ENCODE measurements at places on chromosomes 2 and 18.

GRCh38 chr2:32792416-32792815 is 154.3 kb upstream of the LTBP1 start:
- DNase-seq, result no peak
- no peak overlapping the region for H3K4me3 ChIP-seq
- no peak overlapping the region for H3K27ac ChIP-seq
- no peaks in the 10 kb centered on the region for H3K4me1 ChIP-seq

DNA sequence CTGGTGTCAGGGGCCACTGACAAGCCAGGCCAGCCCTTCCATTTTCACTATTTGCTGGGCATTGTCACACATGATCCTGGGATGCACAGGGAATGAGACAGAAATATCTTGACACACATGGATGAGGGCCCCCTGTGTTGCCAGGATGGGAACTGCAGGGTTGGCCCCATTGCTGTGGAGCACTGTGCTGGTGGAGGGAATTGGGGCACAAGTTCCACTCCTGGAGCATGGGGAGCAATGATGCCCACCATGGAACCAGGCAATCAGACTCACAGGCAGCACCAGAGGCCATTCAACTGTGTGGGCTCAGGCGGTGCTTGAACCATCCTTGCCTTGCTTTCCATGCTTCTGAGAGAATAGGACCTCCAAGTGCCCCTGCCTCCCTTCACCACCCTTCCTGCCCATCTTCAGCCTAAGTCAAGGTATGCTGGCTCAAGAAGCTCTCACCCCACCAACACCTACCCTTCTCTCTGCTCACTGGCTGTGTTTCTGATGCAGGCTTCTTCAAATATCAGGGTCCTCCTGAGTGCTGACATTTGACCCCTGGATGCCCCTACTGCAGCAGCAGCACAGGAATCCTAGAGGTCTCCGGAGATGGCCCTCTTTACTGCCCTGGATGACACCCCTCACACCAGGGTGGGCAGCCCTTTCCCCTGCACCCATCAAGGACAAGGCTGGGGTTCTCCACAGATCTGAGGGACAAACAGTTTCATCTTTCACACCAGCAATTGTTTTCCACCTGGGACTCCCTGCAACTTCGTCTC is 11.0 kb downstream of the ADRA2B start:
- no peak overlapping the region for H3K27ac ChIP-seq
- H3K27me3 ChIP-seq, result peaks cover 17% of the 10 kb centered on the region
- no peaks in the 10 kb centered on the region for H3K36me3 ChIP-seq
- H3K4me1 ChIP-seq, result no peaks in the 10 kb centered on the region

DNA sequence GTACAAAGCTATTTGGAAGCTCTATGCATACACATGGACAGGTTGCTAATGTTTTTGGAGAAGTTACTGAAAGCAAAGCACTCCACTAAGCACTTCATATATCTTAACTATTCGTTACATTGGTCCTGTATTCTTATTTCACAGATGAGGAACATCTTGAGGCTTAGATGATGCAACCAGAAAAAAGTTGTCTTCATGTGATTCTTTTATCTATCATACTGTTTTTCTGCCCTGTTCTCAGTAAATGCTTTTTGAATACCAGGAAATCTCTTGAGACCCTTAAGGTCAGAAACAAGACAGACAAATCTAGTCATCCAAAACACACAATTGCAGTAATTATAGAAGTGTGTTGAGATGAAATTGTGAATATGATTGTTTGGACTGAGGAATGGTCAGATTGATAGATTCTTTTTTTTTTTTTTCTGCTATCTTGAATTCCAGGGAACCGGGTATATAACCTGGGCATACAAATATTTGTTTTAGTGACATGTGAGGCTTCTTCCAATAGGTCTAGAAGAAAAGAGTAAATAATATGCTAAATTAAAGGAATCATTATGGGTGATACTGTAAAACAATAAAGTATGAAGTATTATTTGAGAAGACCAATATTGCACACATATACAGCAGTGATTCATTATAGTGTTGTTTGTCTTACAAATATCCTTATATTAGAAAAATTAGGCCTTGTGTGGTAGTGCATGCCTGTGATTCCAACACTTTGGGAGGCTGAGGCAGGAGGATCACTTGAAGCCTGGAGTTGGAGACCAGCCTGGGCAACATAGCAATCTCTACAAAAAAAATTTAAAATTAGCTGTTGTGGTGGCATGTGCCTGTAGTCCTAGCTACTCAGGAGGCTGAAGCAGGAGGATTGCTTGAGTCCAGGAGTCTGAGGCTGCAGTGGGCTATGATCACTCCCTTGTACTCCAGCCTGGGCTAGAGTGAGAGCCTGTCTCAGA is 33.7 kb downstream of the EHBP1 start:
- no peak for DNase-seq
- no peaks in the 10 kb centered on the region for H3K36me3 ChIP-seq
- no peak overlapping the region for H3K27ac ChIP-seq
- H3K27me3 ChIP-seq, result no peaks in the 10 kb centered on the region
- H3K4me3 ChIP-seq, result no peak overlapping the region

GRCh38 chr18:4524096-4524495 is 69.0 kb upstream of the DLGAP1 start:
- H3K27me3 ChIP-seq, result no peaks in the 10 kb centered on the region
- no peak overlapping the region for H3K27ac ChIP-seq
- no peak overlapping the region for H3K4me3 ChIP-seq
- no peaks in the 10 kb centered on the region for H3K4me1 ChIP-seq
- DNase-seq, result no peak

DNA sequence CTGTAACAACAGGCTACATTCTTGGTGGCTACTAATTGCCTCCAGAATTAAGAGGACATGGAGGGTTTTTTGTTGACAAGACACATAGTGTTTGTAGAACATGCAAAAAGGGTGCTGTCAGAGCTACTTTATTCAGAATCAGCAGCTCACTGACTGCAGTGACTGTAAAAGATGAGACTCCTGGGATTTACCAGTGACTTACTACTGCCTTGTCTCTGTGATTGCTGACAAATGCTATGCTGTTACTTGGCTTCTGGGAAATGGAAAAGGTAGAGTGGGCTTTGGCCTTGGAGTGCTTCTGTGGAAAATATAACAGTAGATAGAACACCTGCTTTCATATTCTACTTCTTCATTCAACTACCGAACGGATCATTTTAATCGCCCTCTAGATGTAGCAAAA is 47.8 kb downstream of the GREB1L start:
- DNase-seq, result no peak
- no peaks in the 10 kb centered on the region for H3K4me1 ChIP-seq
- H3K36me3 ChIP-seq, result no peaks in the 10 kb centered on the region
- H3K27ac ChIP-seq, result no peak overlapping the region
- no peaks in the 10 kb centered on the region for H3K27me3 ChIP-seq

DNA sequence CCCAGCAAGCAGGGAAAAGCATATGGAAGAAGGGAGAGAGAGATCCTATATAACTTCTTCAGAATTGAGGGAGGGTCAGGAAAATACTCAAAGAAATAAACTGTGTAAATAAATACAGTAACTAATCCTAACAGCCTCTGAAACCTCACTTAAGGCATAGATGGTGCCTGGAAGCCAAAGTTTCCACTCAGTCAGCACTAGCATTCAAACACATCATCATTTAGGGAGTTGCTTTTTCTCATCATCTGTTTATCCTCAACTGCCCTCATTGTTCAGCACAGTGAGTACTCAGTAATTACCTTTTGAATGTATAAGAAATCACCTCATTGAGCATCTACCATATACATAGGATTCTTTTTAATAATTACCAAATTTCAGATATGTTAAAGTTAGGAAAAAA is 262.9 kb downstream of the C1D start:
- no peak for DNase-seq
- no peak overlapping the region for H3K4me3 ChIP-seq
- H3K27ac ChIP-seq, result no peak overlapping the region
- H3K36me3 ChIP-seq, result no peaks in the 10 kb centered on the region
- H3K27me3 ChIP-seq, result no peaks in the 10 kb centered on the region

- peaks cover 3% of the 10 kb centered on the region for H3K4me1 ChIP-seq
- no peak overlapping the region for H3K4me3 ChIP-seq
- no peak for DNase-seq
- H3K27ac ChIP-seq, result no peak overlapping the region
- H3K27me3 ChIP-seq, result no peaks in the 10 kb centered on the region
- 0 out of 2 replicates have a peak, but pooled peaks cover under 1% of the 10 kb centered on the region for H3K36me3 ChIP-seq
Observed at GRCh38 chr2:237720444-237720843, 78.1 kb upstream of the RBM44 start.

GRCh38 chr2:19810148-19810547 is 91.6 kb downstream of the TTC32 start:
- no peak for DNase-seq
- H3K4me3 ChIP-seq, result no peak overlapping the region
- H3K27ac ChIP-seq, result no peak overlapping the region
- no peaks in the 10 kb centered on the region for H3K4me1 ChIP-seq
- no peaks in the 10 kb centered on the region for H3K27me3 ChIP-seq

- no peak overlapping the region for H3K4me3 ChIP-seq
- no peak for DNase-seq
- H3K4me1 ChIP-seq, result peaks cover 33% of the 10 kb centered on the region
Observed at GRCh38 chr2:206154197-206154596, 5.0 kb downstream of the NDUFS1 start.

GRCh38 chr2:67904566-67904965 is 158.2 kb downstream of the C1D start:
- no peaks in the 10 kb centered on the region for H3K27me3 ChIP-seq
- no peak for DNase-seq
- H3K36me3 ChIP-seq, result no peaks in the 10 kb centered on the region
- H3K4me1 ChIP-seq, result no peaks in the 10 kb centered on the region

- H3K36me3 ChIP-seq, result no peaks in the 10 kb centered on the region
- no peak overlapping the region for H3K4me3 ChIP-seq
- no peaks in the 10 kb centered on the region for H3K27me3 ChIP-seq
- DNase-seq, result no peak
- no peaks in the 10 kb centered on the region for H3K4me1 ChIP-seq
Observed at GRCh38 chr18:42707080-42707479, 408.4 kb downstream of the RIT2 start.

DNA sequence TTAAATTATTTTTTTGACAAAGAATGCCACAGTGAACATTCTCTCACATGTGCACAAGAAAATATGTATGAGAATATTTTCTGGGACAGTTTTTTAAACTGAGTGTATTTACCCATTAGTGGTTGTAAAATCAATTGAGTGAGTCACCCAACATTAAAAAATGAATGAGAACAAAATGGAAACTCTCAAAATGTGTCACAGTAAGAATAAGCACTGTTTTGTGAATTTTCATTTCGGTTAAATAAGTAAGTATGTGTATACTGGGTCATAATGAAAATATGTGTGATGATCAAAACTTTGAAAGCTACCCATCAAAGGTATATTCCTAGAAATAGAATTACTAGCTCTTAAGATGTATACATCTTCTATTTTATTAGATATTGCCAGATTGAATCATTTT is 11.6 kb downstream of the BABAM2 start:
- H3K4me1 ChIP-seq, result no peaks in the 10 kb centered on the region
- H3K36me3 ChIP-seq, result no peaks in the 10 kb centered on the region
- H3K4me3 ChIP-seq, result no peak overlapping the region
- H3K27me3 ChIP-seq, result no peaks in the 10 kb centered on the region
- H3K27ac ChIP-seq, result no peak overlapping the region

- no peaks in the 10 kb centered on the region for H3K36me3 ChIP-seq
- no peaks in the 10 kb centered on the region for H3K27me3 ChIP-seq
- H3K4me3 ChIP-seq, result no peak overlapping the region
- H3K4me1 ChIP-seq, result peaks cover 8% of the 10 kb centered on the region
- no peak overlapping the region for H3K27ac ChIP-seq
- no peak for DNase-seq
Observed at GRCh38 chr2:112012556-112012955, 42.5 kb upstream of the TMEM87B start.

DNA sequence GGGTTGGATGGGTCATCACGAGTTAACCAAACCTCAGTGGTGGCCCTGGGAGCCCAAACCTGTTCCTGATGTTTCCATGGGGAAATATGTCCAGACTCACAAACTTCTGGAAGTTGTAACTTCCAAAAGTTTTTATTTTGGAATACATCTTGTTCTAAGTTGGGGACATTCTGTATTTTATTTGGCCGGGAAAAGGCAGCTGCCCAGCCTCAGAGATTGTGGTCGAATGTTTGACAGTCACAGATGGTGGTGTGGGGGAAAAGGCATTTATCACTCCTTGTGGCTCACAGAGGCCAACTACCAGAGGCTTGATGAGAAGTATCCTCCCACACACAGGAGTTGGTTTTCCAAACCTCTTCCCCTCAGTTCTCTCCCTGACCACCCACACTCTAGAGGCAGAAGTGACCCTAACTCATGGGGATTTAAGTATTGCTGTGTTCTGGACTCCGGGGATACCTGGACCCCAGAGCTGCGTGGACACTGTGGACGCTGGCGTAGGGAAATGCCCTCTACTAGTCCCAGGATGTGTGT is 124.7 kb upstream of the PPP1CB start:
- no peak overlapping the region for H3K4me3 ChIP-seq
- no peaks in the 10 kb centered on the region for H3K27me3 ChIP-seq
- H3K4me1 ChIP-seq, result peaks cover 11% of the 10 kb centered on the region
- no peaks in the 10 kb centered on the region for H3K36me3 ChIP-seq

DNA sequence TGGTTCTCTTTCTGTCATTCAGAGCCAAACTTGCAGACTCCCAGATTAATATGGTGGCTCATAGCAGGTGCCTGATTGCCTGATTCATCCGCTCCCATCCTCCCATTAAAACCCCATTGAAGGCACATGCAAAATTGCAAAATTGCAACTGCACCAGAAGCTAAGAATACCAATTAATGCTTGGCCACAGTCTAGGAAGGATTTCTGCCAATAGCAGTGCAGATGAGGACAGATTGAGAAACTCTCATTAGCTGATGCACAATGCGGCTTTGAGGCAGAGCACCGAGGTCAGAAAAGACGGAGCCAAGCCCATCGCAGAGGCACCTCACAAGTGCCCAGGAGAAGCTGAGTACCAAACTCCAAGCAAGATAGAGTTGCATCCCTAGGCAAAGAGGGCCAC is 172.8 kb downstream of the ARL4C start:
- no peaks in the 10 kb centered on the region for H3K36me3 ChIP-seq
- no peak overlapping the region for H3K4me3 ChIP-seq
- DNase-seq, result no peak
- no peak overlapping the region for H3K27ac ChIP-seq
- H3K4me1 ChIP-seq, result no peaks in the 10 kb centered on the region

- H3K36me3 ChIP-seq, result no peaks in the 10 kb centered on the region
- DNase-seq, result no peak
- H3K4me3 ChIP-seq, result no peak overlapping the region
- no peaks in the 10 kb centered on the region for H3K4me1 ChIP-seq
Observed at GRCh38 chr18:59239642-59240041, 19.7 kb downstream of the GRP start.

GRCh38 chr2:110863726-110864125 is 131.4 kb downstream of the ACOXL start:
- peak; percentile 41 for DNase-seq
- no peaks in the 10 kb centered on the region for H3K27me3 ChIP-seq

GRCh38 chr2:111927723-111928122 is 29.3 kb downstream of the MERTK start:
- H3K27ac ChIP-seq, result no peak overlapping the region
- peaks cover 28% of the 10 kb centered on the region for H3K4me1 ChIP-seq
- H3K36me3 ChIP-seq, result no peaks in the 10 kb centered on the region
- H3K27me3 ChIP-seq, result no peaks in the 10 kb centered on the region
